H9 (cell line): ENCODE measurements at places on chromosomes 4 and X.

- DNase-seq, result no peak
Measured at GRCh38 chr4:30538794-30539193, 181.4 kb upstream of the PCDH7 start.

DNA sequence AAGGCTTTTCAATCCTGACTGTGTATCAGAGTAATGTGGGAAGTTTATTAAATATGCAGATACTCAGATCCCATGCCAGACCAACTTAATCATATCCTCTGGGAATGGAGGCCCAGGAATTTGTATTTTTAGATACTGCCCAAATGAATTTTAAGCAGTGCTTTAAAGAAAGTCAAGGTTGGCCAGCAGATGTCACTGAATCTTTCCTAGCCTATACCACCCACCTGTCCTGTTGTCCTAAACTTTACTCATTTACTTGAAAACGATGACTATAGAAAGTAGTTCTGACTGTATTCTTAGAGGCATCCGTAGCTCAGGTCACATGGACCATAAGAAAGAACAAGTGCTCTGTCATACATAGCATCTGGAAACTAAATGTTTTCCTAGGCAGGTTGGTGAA, 79.9 kb downstream of the AMOT start:
- no peak for DNase-seq

DNA sequence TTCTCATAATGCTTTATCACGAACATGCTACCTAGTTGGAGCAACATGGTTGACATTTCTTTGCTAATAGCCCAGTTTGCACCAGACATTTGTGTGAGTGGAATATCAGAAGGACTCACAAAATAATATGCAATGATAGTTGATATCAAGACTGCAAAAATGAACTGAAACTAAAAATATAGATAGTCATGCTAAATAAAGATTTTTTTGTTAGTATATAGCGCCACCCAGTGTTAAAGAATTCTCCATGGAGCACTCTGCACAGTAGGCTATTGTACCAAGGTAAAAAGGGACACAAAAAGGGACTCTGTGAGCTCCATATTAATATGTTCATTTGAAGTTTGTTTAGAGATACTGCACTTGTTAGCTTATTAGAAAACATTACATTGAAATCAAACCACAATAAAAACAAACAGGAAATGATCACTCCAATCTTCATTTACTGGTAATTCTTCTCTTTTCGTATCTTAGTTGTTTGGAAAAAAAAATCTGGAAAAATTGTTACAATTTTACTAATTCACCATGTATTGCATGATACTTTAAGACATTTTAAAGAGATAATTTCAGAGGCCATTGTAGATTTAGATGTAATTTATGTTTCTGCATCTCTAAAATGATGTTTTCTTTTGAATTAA, 1509.6 kb downstream of the ADGRL3 start:
- no peak for DNase-seq

GRCh38 chr4:154577324-154577723, 13.2 kb downstream of the FGA start:
- no peak for DNase-seq

DNA sequence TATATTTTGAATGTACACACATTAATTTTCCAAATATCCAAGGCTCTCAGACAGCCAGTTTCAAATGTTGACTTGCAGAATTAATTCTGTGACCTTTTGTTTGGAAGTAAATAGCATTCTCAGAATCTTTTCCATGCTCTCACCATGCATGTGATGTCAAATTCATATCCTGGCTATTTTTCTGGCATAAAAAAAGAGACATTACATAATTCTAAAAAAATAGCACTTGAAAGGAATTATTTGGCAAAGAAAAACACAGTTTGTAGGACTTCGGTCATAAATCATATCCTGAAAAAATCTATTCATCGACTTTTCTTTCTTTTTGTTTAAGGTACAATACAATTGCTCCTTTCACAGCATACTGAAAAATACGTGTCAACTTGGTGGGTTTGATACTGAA, 111.2 kb downstream of the GLRA3 start:
- DNase-seq, result no peak
